ENCODE measurements at places on chromosomes 3 and 15.

GRCh38 chr3:45679805-45680204, 9.4 kb upstream of the SACM1L start:
- no peak for DNase-seq

- DNase-seq, result no peak
Measured at GRCh38 chr3:112002096-112002971, 3.6 kb downstream of the TAGLN3 start.

DNA sequence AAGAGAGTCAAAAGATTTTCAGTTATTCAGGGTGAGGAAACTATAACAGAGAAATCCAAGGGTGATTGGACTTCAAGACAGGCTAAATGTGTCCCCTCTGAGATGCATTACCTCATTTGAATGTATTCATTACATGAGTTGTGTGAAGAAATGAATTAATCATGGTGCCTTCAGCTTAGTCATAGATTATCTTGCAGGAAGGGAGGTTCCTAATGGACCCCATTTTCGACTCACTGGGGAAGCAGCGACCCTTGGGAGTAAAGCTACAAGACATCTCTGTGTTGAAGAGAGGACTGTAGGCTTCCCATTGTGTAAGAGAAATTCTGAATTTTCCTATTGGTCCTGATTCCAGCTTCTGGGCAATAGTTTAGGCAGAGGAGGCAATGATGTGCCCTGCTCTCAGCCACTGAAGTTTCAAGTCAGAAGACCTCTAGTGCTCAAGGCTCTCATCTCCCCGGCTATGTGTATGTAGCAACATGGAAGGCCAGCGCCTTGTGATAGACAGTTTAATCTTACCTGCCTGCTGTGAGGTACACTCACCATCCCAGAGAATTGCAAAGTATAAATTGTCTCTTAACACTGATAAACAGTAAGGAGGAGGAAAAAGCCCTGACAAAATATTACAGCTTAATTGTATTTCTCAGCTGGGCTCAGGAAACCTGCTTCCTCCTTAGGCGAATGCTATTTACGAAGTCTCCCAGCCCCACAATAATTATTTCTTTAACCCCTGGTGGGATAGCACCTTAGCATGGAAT, 133.8 kb downstream of the PDCD6IP start:
- no peak for DNase-seq

DNA sequence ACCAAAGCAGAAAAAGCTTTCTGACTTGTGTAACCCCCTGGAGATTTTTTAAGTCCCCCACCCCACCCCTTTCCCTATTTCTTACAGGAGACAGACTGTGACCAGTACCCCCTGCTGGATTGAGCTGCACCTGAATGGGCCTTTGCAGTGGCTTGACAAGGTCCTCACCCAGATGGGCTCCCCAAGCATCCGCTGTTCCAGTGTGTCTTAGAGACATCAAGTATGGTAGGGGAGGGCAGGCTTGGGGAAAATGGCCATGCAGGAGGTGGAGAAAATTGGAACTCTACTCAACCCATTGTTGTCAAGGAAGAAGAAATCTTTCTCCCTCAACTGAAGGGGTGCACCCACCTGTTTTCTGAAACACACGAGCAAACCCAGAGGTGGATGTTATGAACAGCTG, 64.1 kb downstream of the AAGAB start:
- peak; percentile 14 for DNase-seq

DNA sequence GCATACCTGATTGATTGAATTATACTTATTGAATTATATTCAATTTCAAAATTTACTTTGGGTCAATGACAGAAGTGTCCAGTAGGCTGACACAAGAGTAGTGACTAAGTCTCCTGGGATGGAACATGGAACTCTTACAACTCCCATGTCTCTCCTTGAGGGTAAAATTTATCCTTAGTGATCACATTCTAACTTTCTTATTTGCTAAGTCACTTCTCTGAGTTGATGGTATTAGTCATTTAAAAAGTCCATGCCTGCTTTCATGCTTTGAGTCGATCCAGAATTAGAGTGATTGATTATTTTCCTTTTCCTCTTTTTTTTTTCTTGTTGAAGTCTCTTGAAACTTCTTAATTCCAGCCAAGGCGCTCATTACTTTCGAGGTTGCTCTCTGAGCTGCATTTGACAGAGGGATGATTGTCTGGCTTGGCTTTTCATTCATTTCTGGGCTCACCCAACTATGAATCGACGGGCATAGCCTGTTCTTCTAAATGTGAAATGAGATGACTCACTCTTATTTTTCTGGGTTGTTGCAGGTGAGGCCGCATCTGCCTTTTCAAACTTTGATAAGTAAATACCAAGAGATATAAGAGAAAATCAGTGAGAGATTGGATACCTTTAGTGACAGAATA, 34.9 kb downstream of the LRRC3B start:
- DNase-seq, result no peak

- no peak for DNase-seq
Measured at GRCh38 chr15:42933886-42934667, 13.5 kb upstream of the TTBK2 start.
